ENCODE measurements at places on chromosomes 12 and 14.

- DNase-seq = no peak
Observed at GRCh38 chr14:66315098-66315497, 171.1 kb upstream of the CCDC196 start.

- DNase-seq = no peak
Observed at GRCh38 chr12:107761502-107761904, 566 bp upstream of the PRDM4 start.

- no peak for DNase-seq
Observed at GRCh38 chr14:103279142-103280025, 54.7 kb upstream of the EIF5 start.

- DNase-seq = no peak
Observed at GRCh38 chr12:123199936-123200335, 33.0 kb downstream of the MPHOSPH9 start.

GRCh38 chr14:23561873-23562821, 5.4 kb downstream of the AP1G2 start:
- DNase-seq = no peak

DNA sequence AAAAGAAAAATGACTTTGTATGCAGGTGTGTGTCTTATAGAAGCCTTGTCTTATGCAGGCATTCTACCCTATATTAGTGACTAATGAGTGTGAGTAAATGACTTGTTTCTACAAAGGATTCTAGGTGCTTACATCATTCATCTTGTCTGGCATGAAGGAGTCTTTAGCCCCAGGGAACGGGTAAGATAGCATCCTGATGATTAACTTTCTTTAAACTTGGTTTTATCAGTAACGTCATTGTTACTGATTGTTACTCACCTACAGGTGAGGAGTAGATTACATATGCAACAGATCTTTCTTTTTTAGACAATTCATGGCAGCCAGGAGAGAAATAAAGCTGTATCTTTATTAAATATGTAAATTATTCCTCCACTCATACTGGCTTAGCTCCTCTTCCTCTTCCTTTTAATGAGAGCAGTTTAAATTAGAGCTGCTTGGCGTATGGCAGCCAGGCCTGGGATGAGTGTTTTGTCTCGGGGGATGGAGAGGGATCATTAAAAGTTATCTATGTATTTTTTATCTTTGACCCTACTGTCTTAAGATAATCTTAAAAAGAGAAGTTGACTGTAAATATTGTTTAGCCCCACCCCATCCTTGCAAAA, 57.2 kb upstream of the ATP2A2 start:
- DNase-seq = no peak

DNA sequence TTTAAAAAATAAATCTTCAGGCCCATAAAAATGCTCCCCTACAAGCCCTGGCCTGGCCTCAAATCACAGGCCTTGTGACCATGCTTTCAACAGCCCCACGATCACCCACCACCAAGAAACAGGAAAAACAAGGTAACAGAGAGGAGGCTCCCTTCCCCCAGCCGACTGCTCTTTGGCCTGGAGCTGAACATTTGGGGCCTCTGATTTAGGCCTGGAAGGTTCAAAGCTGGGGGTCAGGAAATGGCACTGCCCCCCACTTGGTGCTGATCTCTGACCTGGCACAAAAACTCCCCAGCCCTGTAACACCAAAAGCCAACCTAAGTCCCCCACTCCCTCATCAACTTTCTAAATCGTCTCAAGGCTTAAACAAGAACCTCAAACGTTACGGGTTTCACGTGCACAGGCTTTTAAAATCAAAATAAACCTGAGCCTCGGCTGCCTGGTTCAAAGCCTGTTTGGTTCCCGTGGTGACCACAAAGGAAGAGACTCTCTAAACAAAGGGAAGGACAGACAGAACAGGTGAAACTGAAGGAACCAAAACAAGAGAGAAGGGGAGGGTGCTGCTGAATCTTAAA, 9.0 kb downstream of the ACTN1 start:
- no peak for DNase-seq

DNA sequence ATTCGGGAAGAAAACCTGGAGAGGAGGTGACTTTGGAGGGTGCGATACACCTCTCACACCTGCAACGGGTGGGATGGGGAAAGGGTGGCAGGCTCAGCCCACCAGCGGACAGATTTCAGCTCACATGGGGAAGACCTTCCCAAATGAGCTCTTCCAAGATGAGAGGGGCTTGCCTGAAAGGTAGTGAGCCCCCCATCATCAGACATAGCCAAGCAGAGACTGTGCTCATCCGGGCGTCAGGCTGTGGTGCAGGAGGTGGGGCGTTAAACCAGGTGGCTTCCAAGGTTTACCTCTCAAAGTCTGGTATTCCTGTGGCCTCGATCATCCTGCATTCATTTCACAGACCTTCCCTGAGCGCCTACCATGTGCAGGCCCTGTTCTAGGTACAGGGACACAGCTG, 105.4 kb upstream of the FKBP4 start:
- no peak for DNase-seq

- DNase-seq = no peak
Observed at GRCh38 chr14:76113691-76114090, 38.0 kb upstream of the GPATCH2L start.

DNA sequence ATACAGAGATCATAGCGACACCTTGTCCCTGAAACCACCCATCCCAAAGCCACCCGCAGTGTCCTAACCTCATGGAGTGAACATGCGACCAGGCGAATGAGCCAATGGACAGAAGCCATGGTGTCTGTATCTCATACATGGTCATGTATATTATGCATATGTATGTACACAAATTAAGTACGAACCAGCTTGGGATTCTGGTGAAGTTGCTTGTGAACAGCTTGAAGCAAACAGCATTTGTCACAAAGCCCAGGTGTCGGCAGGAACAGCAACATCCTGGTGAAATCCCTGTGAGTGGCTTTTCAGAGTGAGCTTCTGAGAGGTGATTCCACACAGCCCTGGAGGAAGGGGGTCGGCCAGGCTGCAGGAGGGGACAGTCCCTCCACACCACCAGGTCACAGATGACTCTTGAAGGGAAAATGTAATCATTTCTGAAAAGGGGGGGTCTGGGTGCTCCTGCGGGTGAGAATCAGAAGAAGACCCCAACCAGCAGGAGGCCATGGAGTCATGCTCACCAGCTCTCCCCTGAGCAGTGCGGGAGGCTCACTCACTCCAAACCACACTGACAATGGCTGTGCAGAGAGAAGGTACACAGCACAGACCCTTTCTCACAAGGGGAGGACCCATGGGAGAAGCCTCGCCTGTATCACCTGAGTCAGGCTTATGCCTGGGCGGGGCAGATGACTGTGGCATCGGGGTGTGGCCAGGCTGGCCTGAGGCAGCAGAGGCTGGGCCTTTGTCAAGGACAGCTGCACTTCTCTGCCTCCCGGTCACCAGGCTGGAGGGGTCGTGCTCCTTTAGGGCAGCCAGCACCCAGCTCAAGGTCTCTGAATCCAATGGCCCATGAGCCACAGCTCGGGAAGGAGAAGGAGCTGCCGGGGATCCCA, 14.3 kb downstream of the CHGA start:
- DNase-seq = no peak

GRCh38 chr12:38123566-38124246, 192.9 kb upstream of the ALG10B start:
- DNase-seq = no peak

- DNase-seq = no peak
Observed at GRCh38 chr14:99150236-99150635, 121.8 kb downstream of the BCL11B start.

DNA sequence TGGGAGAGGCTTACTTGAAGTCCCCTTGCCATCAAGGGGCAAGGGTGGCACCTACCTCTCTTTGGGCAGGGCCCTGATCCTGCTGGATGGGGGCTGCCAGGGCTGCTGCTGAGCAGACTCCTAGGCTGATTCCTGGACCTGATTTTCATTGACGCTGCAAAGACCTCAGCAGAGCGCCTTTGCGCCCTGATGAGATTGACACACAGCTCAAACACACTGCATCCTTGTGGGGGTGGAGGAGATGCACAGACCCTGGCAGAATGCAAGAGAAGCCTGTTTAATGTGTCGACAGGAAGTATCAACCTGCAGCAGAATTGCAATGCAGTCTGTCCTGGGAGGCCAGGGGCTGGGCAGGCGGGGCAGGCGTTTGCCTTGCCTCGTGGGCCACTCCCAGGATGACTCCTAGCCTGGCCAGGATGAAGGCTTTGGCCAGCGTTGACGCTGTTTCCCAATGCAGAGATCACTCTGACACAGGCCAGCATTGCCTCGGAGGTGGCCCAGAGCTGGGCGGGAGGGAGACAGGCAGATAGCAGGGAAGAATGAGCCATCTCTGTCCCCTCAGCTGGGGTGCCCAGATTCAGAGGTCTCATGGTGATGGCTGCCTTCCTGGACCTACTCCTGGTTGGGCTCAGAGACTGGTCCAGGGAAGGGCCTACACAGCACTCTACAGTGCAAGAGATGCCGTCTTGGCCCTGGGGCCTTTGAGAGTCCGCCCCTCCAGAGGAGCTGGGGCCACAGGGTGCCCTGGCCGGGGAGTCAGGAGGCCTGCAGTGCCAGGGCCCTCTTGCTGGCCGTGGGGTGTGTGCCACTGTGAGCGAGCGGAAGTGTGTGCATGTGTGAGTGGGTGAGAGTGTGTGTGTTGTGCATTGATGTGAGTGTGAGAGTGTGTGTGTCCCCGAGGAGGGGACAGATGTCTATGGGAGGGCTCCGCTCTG, 108.3 kb downstream of the KIF26A start:
- no peak for DNase-seq

- no peak for DNase-seq
Observed at GRCh38 chr14:97408503-97408902, 611.3 kb downstream of the VRK1 start.

- DNase-seq = no peak
Observed at GRCh38 chr12:53935383-53936341, 3.0 kb upstream of the HOXC13 start.
